ENCODE measurements at places on chromosomes 11 and 22.

GRCh38 chr11:100810146-100810545, 123.1 kb downstream of the ARHGAP42 start:
- no peak for DNase-seq

DNA sequence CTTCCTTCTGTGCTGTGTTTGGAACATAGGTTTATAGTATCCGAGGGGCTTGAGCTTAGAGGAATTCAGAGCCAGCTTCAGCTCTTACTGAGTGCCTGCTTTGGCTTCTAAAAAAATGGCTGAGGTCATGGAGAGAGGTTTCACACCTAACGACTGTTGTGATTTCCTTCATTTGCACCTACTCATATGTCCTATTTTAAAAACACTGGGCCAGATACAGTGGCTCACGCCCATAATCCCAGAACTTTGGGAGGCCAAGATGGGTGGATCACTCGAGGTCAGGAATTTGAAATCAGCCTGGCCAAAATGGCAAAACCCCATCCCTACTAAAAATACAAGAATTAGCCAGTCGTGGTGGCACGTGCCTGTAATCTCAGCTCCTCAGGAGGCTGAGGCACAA, 38.3 kb upstream of the SYT13 start:
- no peak for DNase-seq

DNA sequence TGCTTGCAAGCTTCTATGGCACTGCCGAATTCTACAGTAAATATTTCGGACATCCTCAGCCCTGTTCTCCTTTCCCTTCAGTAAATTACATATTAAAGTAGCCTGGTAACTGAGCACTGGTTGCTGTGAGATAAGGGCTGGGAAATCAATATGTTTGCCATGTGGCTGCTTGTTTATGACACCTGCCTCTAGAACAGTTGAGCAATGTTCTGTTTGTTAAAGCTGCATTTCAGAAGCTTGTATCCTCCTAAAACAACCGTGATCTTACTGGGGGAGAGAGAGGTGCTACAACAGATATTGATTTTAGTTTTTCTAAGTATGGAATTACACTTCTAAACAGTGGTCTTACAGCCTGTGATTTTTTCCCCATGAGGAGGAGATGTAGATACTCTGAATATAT, 39.4 kb downstream of the ZBTB16 start:
- no peak for DNase-seq

DNA sequence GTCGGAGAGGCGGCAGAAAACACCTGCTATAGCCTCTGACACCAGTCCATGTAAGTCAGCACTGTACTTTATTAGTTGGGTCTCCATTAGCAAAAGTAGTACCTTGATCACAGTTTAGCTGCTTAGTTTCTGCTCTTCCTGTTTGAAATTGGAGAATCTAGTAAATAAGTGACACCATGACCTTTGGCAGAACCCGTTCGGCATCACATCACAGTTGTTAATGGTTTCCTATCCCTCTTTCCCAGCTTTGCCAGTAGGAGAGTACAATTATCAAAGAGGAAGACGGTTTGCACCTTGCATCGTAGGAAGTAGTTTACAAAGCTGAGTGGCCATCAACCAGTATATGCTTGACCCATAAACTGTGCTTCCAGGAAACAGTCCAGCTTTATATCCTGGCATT, 101.8 kb downstream of the TRIM44 start:
- DNase-seq: no peak

DNA sequence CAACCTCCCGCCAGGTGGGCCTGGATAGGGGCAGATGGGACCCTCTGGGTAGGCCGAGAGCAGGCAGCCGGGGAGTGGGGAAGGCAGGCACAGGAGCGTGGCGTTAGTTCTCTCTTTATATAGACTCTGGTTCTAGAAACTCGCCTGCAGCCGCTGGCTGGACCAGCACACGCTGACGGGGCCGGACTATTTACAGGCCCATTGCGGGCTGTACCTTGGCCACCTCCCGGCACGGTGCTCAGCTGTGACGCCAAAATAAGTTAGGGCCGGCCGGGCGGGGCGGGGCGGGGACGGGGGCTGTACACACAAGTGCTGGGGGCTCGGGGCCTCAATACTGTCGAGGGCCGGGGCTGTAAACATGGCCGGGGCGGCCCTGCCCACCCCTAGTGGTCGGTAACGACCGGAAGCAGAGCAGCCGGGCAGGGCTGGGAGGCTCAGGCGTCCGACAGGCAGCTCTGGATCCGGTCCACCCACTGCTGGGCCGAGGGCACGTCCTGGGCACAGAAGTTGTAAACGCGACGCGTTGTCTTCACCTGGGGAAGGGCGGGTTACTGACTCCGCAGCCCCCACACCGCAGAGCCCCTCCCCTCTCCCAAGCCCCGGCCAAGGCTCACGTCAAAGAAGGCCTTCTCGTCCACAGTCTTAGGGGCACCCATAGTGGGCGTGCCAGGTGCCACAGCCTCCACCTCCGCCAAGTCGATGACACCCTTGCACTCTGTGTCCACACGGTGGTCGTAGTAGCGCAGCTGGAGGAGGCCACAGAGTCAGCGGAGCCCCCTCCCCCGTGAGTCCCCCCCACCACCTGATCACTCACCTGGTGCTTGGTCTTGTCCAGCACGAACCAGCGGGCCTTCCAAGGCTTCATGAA, 27.9 kb downstream of the SBF1 start:
- no peak for DNase-seq

GRCh38 chr11:113247221-113247620, 67.2 kb upstream of the TTC12 start:
- DNase-seq: no peak

GRCh38 chr22:40392618-40393017, 22.2 kb downstream of the SGSM3 start:
- no peak for DNase-seq

- DNase-seq: no peak
These were observed 56.8 kb downstream of the SLC1A2 start for GRCh38 chr11:35362521-35362980.

DNA sequence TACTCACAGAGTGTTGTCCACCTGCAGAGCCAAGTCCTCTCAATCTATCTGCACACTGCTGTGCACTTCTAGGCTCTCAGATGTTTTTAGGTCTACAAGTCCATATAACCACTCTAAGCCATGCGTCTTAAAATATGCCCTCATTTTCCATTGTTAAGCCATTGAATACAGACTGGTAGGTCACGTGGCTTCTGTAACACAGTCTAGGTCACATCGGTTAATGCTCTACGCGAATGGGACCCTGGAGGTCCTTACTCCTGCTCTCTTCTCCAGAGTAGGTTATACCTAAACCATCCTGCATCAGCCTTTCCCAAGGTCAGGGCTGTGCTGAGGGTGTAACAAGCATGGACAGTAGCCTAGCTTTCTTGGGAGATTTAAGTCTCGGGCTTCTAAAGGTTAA, 819 bp downstream of the JAML start:
- no peak for DNase-seq

DNA sequence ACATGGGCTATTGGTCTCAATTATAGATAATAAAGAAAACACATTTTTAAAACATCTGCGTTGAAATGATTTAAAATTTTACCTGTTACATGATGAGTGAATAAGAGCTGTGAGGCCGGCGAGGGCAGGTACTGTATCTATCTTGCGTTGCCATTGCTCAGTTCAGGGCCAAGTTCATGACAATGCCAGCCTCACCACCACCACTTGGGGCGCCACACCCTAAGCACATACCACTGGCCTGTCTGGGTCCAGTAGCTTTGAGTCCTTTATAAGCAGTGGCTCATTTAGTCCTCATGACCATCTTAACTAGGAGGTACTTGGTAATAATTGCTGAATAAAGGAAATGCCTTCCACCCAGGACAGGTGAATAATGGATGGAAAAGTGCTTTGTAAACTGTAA, 14.5 kb upstream of the MB start:
- no peak for DNase-seq

DNA sequence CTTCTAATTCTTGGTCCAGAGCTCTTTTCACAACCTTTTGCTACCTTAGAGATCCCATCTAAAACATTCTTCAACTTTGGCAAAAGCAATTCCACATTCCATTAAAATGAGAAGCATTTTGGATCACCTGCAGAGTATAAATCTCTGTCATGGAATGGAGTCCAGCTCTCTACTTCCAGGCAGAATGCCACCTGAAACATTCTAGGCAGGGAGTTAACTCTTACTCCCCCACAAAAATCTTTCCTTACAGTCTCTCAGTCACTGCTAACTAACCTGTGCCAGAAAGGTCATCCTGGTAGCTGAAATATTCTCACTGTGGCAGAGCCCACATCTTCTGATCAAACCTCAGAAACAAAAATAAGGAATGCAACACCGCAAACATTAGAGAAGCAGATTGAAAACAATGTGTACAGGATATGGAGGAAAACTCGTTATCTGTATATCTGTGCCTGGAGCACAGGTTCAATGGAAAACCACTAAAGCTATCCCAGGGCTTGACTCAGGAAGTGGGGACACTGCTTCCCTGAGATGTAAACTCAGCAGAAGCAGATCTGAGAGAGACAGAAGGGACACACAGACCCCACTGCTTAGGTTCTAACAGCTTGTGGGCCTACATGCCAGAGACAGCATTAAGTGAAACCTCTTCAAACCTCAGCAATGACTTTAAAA, 78.9 kb downstream of the KCNC1 start:
- DNase-seq: no peak

GRCh38 chr11:30984827-30985226, 384.7 kb downstream of the DCDC1 start:
- no peak for DNase-seq

- DNase-seq: no peak
These were observed 5.0 kb upstream of the PGA3 start for GRCh38 chr11:61198361-61198760.

- DNase-seq: no peak
These were observed 24.1 kb upstream of the LRRC32 start for GRCh38 chr11:76694664-76695063.

DNA sequence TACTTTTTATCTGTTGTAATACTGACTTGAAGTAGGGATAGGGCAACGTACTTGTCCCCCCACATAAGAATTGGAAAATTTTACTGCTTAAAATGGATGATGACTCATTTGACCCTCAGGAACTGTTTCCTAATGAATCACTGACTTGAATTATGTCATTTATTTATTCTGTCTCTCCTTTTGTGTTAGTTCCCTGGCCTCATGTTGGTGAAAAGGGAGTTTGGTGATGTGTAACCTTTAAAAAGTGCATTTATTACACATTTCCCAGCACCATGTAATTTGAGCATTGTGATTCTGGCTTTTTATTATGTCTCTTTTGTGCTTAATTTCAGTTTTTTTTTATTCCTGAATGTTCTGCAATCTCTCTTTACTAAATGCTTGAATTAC, 20.3 kb upstream of the PGM2L1 start:
- DNase-seq: no peak

DNA sequence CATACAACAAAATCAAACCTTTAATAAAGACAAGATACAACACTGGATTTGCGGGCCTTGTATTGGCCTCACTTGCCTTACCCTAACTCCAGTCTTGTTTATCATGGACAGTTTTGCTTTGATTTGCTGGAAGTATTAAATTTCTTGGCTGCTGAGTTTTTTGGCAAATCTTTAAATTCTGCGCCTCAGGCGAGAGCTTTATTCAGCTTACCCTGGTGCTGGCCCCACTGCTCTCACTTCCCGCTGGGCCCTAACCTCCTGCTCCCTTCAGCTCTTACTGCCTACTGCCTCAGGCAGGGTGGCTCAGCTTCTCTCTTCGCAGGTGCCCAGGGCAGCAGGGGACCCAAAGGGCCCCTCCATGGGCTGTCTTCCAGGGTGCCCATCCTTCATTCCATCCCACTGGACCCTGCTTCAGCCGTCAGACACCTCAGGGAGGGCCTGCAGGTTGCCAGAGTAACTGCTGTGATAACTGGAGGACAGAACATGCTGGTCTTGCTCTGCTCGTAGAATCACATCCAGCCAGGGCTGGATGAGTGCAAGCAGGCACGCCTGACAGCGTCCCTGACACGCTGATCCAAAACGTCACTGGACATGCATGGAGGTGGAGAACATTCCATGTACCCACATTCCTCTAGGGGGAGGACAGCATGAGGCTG, 45.7 kb upstream of the TUB start:
- DNase-seq: no peak

- DNase-seq: no peak
These were observed 71.6 kb downstream of the PRMT3 start for GRCh38 chr11:20458905-20459632.

DNA sequence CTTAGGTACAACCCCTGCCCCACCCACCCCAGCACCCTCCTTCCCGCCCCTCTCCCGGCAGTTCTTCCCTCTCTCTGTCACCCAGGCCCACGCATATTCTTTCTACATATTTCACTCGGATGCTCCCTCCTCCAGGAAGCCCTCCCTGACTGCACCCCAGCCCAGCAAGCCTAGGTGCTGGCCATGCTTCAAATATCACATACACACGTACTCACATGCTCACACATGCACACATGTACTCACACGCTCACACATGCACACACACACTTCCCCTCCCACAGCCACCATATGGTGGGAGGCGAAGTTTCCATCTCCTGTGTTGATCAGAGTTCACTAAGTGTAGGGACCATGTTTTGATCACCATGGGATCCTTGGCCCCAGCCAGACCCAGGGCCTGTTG, 90.4 kb downstream of the WNT7B start:
- DNase-seq: no peak

GRCh38 chr11:26584818-26585217, 12.8 kb upstream of the MUC15 start:
- no peak for DNase-seq

DNA sequence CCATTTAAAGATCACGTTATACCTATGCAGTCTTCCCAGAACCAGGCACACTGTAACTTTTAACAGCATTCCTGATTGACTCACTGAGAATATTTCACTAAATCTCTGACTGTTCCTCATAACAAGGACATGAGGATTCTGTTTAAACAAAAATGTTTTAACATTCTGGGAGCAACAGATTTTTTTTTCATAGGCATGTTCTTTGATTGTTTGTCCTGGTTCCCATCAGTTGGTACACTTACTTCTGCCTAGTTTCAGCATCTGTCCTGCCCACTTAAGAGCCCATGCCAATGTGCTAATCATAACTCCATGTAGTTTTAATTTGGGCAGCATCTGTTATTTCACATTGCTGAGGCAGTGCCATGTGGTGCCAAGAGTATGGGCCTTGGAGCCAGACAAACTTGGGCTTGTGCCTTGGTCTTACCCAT, 138.5 kb upstream of the CTSC start:
- no peak for DNase-seq

DNA sequence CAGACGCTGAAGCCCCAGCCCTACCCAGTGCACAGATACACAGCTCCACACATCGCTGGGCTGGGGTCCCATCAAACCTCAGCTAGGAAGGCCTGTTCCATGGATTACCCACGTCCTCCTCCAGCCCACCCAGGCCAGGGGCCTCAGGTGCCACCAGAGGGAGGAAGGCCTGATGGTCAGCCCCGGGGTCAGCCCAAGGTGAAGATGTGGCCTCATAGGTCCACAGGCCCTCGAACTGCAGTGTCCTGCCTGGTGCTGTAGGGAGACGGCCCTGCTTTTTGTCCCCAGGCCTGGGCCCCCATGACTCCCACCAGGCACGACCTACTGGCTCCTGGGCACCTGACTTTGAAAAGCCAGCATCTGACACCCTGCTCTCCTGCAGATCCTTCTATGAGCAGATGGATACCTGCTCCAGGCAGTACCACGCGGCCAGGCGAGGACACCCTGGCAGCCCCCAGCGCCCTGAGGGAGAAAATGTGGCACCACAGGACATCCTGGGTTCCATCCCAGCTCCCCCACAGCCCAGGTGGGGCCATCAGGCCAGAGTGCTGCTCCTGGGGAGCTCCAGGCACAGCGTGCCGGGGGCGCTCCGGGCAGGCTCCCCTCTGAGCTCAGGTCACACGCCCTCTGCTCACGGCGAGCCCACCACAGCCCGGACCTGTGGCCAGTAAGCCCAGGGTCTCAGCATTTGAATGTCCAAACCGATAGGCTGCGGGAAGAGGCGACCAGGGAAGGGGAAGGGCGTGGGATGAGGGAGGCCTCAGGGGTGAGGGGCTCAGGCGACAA, 15.8 kb upstream of the MOB2 start:
- DNase-seq: no peak

Data from stimulated activated CD4-positive, alpha-beta T cell treated with anti-CD3 and anti-CD28 coated beads, TNF-alpha, amount 100 ng/mL, for 24 hours (primary cell).